ENCODE measurements at places on chromosomes 16 and 17.

DNA sequence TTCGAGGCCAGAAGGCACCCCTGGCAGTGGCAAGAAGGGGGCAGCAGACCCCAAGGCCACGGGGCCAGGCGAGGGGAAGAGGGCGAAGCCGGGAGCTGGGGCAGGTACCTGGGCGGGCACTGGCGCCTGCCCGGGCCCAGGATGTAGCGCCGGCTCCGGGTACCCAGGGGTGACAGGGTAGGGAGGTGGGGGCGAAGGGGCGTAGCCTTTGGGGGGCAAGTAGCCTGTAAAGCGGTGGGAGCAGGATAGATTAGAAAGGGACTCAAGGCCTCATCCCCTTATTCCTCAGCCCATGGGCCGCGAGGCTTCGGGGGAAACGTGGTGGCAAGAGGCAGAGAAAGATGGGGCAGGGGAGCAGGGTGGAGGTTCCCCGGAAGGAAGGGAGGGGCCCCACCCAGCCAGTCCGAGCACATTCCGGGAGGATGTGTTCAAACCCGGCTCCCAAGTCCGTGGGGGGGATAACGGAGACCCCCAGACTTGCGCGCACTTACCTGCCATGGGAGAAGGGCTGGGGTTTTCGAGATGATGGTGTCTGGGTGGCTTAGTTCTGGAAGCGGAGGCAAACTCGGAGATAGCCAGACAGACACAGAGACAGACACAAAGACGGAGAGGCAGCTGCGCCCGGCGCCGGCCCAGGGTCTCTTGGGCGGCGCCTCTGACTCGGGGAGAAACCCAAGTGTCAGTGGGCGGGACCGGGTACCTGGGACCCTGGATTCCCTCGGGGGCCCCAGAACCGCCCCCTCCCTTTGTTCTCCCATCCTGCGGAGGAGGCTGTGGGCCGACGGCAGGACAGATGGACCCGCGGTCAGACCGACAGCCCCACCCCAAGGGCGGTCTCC is 493 bp downstream of the PLSCR3 start:
- no peak for DNase-seq

GRCh38 chr16:5852151-5852550 is 754.6 kb upstream of the EEF2KMT start:
- no peak for DNase-seq

GRCh38 chr17:19401321-19402010 is 9.6 kb upstream of the RNF112 start:
- DNase-seq = no peak

- no peak for DNase-seq
These were observed 27.0 kb upstream of the NF1 start for GRCh38 chr17:31067691-31068184.

GRCh38 chr16:88854306-88855111 is 2.2 kb downstream of the GALNS start:
- DNase-seq = no peak

DNA sequence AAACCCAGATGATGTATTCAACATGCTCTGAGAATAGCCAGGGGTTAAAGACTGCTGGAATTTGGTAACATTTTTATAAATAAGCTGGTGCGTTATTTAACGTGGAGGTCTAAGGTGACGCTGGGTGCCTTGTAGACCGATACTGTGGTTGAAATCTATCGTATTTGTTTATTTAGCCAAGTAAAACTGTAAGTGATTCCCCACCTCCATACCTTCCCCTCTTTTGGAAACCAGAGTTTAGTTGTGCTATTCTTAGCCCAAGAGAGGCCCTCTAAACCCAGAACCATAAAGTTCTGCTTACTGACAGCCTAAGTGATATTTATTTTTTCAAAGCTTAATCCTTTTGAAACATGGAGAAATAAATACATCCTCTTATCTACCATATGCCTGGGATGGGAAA is 744.5 kb downstream of the WWOX start:
- DNase-seq = no peak

DNA sequence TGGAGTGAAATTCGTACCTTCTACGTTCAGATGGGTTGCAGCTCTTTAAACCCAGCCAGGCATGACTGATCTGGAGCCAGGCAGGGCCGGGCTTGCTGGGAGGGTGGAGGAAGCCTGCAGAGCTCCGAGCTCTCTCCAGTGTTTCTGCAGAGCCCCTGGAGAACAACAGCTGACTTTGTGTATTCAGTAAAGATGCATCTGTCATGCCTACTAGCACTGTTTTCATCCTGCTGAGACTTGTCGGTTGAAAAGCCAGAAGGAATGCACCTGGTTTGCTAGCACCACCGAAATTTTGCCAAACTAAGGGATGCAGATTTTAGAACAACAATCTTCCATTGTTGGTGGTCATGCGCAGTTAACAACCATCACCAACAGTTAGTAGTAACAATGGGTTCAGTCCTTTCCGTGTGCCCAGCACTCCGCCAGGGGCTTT is 22.4 kb upstream of the SCNN1B start:
- DNase-seq = peak; percentile 89

GRCh38 chr17:7213895-7214299 is 5.7 kb downstream of the DLG4 start:
- DNase-seq = peak; percentile 99

GRCh38 chr16:77705351-77705750 is 17.0 kb upstream of the NUDT7 start:
- DNase-seq = no peak

- no peak for DNase-seq
These were observed 4.0 kb downstream of the HAP1 start for GRCh38 chr17:41730479-41730878.

DNA sequence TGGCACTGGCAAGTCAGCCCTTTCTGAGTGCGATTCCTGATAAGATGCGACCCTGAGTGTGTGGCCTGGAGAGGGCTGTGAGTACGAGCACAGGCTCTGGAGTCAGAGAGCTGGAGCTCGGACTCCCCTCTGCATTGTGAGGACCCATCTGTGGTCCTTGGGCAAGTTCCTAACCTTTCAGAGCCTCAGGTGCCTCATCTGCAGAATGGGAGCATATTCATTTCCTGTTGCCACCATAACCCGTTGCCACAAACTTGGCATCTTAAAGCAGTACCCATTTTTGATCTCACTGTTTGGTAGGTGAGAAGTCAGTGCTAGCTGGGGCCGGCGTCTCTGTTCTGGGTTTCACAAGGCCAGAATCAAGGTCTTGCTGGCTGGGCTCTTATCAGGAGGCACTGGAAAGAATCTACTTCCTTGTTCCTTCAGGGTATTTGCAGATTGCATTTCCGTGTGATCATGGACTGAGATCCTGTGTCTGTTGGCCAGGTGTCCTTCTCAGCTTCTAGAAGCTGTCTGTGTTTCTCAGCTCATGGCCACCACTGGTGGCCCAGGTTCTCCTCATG is 20.2 kb downstream of the KNOP1 start:
- DNase-seq = no peak

DNA sequence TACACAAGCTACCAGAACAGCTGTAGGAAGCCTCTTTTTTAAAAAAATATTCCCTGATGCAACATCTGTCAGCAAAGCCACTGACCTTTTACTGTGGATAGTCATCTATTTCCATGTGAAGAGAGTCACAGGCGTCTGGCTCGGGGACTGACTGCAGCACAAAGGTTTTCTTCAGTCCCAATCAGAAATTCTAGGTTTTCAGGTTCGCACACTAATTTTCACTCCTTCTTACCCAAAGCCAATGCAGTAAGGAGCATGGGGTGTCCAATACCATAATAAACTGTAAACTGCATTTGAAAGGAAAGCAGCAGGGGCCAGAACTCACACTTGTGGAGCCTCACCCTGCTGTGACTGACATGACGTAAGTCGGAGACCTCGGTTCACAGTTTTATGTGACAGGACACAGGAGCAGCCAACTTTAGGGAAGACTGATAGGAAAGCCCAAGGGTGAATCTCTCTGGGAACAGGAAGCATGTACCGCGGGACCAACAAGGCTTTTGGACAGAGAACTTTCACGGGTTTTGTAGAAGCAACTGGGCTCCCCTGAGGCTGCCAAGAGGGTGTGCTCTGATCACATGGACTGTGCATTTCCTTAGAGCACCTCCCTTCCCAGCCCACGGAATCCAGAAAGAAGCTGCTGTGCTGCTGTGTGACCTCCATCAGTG is 9.1 kb upstream of the TMEM100 start:
- no peak for DNase-seq

DNA sequence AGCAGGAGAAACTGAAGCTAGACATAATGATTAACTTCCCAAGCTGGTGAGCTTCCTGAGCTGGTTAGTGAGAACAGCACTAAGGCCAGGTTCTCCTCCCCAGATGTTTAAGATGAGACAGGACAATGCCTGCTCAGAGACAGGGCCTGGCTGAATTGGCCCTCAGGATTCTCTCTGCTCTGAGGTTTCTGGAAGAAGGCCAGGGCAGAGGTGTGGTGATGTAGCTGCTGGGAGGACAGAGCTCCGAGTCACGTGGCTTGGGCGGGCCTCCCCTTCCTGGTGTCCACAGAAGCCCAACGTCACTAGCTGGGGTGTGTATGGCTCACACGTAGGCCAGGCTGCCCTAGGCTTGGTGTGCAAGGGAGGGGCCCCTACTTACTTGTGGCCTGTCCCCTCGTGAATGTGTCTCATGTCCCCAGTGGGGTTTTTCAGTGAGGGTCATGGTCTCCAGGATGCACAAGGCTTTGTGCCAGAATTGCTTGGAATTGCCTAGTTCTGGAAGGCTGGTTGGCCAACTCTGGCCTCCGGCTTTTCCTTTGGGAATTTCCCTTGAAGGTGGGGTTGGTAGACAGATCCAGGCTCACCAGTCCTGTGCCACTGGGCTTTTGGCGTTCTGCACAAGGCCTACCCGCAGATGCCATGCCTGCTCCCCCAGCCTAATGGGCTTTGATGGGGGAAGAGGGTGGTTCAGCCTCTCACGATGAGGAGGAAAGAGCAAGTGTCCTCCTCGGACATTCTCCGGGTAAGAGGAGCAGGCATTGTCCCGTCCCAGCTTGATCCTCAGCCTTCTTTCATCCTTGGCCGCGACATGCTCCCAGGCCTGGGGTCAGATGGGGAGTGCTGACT is 3.4 kb downstream of the NOD2 start:
- no peak for DNase-seq

DNA sequence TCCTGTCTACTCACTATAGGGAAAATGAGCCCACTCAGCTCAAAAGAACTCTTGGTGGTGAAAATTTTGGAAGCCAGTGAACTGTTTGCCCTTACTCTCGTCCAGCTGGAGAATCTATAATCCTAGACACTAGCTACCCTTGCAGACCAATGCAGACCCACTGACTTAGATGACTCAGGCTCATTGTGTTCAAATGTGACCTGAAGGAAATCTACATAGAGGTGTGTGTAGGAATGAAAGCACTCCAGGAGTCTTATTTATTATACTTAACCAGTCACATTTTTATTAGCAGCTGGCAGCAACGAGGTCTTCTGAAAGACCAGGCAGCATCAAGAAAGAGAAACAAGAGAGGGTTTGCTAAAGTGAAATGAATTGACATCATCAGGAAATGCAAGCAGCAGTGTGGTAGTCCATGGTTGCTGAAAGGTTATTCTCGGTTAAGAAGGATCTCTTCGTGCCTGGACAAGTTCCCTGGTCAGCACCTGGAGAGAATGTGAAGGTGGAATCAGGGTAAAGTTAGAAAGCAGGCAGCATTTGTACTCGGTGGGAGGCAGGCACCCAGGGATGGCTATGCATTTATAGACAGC is 1.4 kb downstream of the KRTAP29-1 start:
- no peak for DNase-seq

GRCh38 chr17:49021768-49022103 is 24.6 kb downstream of the IGF2BP1 start:
- DNase-seq = no peak

GRCh38 chr16:89154390-89155183 is 17.0 kb upstream of the CDH15 start:
- DNase-seq = no peak

GRCh38 chr17:60618854-60619526 is 19.0 kb downstream of the PPM1D start:
- no peak for DNase-seq

- DNase-seq = peak; percentile 68
These were observed 192.3 kb upstream of the MAF start for GRCh38 chr16:79792664-79793351.

GRCh38 chr16:49632086-49632794 is 223.7 kb downstream of the ZNF423 start:
- no peak for DNase-seq

DNA sequence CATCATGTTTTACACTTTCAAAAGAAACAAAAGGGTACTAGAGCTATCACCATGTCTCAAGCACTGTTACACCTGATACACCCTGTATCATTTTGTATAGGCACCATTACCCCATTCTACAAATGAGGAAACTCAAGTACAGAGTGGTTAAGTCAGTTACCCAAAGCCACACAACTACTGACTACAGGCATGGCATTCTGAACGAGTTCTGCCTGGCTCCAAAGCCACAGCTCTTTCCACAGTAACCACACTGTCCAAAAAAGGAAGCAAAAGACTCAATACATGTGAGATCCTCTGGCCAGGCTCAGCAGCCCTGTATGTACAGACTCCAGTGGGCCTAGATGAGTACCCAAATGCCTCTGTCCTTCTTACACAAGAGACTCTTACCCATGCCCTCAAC is 4.7 kb downstream of the DYNC1LI2 start:
- DNase-seq = no peak

DNA sequence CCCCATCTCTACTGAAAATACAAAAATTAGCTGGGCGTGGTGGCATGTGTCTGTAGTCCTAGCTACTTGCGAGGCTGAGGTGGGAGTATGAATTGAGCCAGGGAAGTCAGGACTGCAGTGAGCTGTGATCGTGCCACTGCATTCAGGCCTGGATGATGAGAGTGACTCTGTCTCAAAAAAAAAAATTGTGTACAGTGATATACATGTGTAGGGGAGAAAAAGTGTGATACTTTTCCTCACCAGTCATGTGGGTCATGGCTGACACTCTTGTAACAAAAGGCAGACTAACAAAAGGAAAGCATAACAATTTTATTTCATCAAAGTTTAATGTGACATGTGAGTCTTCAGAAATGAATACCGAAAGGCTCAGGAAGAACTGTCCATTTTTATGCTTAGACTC is 2.0 kb upstream of the ABCC12 start:
- no peak for DNase-seq

DNA sequence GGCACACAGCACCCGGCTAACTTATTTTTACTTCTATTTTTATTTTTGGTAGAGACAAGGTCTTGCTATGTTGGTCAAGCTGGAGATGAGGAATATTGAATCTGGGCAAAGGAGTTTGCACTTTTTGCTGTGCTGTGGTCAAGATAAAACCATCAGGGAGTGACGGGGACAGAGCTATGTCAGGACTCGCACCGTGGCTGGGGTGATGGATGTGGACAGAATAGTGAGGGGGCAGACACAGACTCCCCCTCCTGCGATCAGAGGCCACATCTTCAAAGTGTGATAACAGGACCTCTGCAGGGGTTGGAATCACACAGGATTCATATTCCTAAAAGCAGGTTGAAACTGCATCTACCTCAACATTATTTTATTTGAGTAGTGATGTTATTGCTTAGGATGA is 25.6 kb downstream of the IL21R start:
- DNase-seq = no peak

- DNase-seq = no peak
These were observed 10.5 kb upstream of the TSPOAP1 start for GRCh38 chr17:58338841-58339754.

DNA sequence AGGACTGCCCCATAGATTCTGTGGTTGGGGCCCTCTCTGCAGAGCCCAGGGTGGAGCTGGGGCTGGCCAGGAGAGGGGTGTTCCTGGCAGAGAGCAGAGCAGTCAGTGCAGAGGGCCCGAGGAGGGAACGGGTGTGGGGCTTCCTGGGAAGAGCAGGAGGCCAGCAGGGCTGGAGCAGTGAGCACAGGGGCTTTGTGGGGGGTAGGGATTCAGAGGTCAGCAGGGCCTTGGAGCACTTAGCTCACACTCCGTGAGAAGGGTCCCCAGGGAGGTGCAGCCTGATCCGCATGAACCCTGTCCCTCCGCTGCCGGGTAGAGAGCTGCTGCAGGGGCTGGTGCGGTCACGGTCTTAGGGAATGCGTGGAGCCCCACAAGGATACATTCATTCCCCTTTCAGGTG is 113.0 kb upstream of the CIBAR2 start:
- no peak for DNase-seq
